ENCODE measurements at places on chromosomes 12 and 14.

DNA sequence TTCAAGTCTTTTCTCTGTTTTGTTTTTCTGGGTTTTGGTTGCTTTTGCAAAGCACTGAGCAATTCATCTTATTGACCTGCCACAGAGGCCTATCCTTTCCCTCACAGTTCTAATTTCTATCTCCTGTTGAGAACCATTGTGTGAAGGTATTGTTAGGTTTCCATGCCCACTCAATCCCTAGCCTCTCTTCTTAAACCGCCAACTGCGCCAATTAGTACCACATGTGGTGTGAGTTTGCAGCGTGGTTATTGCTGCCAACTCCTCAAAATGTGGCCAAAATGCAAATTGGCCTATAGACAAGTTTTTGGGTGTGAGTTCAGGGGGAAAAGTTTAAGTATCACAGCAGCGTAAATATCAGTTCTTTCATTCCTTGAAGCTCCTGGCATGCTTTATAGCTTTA is 232.6 kb downstream of the FLRT2 start:
- peak; percentile 40 for DNase-seq

DNA sequence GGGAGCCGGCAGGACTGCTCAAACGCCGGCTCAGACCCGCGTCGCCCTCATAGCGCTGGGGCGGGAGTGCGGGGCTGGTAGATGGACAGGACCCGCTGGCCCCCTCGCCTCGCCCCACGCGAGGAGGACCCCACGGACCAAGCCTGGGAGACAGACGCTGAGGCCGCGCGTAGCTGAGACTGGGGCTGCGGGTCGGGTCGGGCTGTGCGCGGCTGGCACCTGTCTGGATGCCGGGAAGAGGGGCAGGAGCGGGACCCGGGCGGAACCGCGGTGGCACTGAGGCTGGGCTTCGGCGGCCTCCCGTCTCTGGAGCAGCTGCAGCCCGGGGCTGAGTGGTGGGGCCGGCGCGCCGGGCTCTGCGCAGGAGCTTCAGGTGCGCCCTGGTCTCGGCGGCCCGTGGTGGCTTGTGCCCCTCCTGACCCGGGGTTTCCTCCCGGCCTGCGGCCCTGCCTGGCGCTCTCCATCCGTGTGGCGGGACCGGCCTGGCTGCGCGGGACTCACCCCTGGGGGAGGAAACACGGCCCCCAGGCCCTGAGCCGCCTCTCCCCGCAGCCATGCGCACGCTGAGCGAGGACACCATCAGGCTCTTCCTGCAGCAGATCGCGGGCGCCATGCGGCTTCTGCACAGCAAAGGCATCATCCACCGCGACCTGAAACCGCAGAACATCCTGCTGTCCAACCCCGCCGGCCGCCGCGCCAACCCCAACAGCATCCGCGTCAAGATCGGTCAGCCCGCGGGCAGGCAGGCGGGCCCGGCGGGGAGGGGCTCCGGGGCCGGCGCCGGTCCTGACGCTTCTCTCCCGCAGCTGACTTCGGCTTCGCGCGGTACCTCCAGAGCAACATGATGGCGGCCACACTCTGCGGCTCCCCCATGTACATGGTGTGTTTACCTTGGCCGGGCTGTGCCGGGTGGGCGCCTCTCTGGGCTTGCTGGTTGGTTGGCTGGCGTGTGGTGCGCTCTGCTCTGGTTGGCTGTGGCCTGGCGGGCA is 14.0 kb downstream of the ULK1 start:
- DNase-seq: no peak

DNA sequence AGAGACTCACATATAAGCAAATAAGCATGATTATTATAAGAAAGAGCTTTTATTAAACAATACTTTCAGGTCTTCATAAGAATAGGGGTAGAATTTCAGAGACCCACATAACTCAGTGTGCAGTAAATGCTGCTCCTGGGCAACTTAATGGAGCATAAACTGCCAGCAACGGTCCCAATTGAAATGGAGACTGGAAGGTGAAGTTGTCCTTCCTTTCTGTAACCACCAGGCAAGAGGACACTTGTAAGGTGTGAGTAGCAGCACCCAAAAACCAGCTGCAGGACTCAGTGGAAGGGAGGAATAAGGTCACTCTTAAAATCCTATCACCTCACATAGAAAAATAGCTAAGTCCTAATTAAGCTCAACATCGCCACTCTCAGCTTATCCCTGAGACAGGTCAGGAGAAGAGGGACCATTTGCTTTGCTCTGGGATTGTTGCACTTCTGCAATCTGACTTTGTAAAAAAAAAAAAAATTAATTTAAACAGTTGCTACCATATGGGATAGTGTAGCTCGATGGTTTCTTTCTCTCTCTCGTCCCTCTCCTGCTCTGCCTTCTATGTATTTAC is 22.7 kb upstream of the LTA4H start:
- DNase-seq: no peak

GRCh38 chr12:40726366-40726765 is 34.1 kb downstream of the CNTN1 start:
- no peak for DNase-seq

GRCh38 chr12:5511644-5512600 is 80.0 kb downstream of the NTF3 start:
- DNase-seq: no peak

- no peak for DNase-seq
Measured at GRCh38 chr12:47811072-47811396, 8.7 kb downstream of the HDAC7 start.

DNA sequence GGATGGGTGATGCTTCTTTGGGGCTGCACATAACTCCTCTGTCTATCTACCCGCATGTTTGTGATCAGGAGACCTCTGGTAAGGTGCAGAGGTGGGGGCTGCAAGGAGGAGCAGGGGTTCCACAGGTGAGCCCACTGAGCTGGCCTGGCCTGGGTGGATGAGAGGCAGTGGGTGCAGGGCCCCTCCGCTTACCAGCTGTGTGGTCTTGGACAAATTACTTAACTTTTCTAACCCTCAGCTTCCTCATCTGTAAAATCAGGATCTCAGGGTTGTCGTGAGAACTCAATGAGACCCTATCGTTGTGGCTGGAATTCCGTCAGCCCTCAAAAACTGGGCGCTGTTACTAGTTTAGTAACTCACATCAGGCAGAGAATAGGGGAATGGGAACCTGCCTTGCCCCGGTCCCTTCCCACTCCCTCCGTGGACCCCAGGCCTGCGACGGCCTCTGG is 7.5 kb downstream of the PTPN6 start:
- no peak for DNase-seq

DNA sequence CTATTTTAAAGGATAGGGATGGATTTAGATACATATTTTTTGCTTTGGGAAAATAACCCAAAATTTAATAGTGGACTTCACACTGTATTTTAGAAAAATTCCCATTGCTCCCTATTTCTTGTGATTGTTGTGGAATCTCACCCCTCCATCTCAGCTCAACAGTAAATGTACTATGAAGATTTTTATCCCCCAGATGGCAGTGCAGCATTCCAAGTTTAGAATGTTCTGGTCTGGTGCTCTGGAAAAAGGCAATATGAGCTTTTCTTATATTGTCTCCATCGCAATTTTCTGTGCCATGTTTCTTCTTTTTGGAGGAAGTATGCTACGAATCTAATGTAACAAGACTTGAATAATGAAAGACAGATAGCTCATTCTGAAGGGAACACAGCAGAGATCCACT is 471.7 kb upstream of the SYT1 start:
- DNase-seq: no peak

GRCh38 chr12:31406345-31406744 is 80.4 kb upstream of the SINHCAF start:
- DNase-seq: no peak

- no peak for DNase-seq
Measured at GRCh38 chr12:94593822-94594442, 56.4 kb downstream of the TMCC3 start.

DNA sequence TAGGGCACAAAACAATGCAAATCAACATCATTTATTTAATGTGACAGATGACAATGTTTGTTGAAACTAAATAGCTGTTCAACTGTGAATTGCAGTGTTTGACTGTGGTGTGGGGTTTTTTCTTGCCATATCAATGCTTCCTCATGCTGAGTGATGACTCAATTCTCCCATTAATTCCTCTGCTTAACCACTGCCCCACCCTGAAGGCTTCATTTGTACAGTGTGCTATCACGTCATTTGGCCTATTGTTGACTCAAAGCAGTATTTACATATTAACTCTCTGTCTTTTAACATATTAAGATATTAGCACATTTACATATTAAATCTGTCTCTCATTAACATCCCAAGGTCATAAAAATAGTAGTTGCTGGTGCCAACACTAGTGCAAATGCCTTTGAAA is 164.8 kb upstream of the NRXN3 start:
- DNase-seq: no peak

DNA sequence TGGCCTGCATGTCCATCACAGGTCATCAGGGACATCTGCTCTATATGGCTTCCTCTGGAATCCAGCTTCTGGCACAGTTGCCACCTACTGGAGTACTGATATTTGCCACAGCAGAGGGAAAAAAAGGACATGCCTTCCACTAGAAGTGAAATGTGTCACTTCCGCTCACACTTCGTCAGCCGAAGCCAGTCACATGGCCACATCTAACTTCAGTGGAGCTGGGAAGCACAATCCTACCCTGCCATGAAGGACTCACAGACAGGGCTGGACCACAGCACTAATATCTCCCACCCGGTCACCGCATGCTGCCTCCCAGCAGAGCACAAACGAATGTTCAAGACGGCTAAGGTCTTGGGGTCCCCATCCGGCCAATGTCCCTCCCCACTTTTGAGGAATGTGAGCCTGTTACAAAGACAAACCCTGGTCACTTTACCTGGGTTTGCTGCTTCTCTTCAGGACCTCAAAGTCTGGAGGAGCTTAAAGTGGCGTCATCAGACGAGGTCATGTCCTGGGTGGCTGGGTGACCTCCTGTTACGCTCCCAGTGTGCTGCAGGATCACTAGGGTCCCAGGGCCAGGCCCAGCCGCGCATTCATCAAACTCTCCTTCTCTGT is 98.6 kb downstream of the GCH1 start:
- DNase-seq: no peak
